ENCODE measurements at places on chromosomes 12 and 14.

GRCh38 chr12:11769723-11770514 is 120.4 kb downstream of the ETV6 start:
- DNase-seq = no peak

DNA sequence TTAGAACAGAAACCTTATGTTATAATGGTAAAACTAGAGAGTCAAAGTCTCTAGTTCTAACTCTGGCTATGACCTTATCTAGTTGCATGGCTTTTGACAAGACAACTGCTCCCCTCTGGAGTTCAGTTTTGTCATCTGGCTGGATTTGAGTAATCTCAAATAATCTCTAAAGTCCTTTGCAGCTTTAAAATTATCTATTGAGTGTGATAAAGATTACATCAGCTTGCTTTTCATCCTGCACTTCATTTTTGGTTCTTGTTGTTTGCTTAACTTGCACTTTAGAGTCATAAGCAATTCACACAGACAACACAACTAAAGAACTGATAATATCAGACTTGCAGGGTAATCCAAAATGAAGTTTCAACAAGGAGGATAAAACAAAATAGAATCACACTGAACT is 2.3 kb downstream of the AKAP5 start:
- DNase-seq = no peak

GRCh38 chr14:68594737-68595380 is 198.0 kb downstream of the ZFP36L1 start:
- DNase-seq = no peak

DNA sequence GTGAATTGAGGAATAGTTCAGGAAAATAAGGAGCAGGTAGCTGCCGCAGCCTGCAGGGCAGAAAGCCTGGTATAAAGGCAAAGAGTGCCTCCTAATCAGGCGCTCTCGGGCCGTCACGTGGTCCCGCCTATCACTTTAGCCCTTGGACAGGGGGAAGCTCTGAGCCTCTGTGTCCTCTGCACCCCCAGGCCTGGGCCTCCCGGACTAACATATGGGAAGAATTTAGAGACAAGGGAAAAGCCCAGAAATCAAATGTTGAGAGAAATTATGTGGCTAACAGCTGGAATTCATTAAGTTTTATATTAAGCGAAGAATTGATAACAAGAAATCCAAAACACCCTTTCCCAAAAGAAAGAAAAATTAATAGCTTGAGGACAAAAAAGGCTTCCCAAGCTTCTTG is 417.7 kb downstream of the ATP23 start:
- peak; percentile 67 for DNase-seq

DNA sequence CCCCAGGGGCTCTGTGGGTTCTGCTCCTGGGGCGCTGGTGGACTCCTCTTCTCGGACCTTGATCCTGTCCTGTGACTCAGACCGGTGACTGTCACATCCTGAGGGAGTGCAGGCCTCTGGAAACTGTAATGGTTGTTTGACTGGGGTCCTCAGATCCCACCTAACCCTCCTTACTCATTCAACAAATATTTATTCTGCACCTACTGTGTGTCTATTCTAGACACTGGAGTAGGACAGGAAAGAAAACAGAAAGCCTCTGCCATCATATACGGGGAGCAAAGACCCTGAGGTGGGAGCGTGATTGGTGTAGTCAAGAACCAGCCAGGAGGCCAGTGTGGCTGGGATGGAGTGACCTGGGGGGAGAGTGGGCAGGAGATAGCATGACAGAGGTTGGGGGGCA is 47.6 kb downstream of the ESRRB start:
- no peak for DNase-seq

DNA sequence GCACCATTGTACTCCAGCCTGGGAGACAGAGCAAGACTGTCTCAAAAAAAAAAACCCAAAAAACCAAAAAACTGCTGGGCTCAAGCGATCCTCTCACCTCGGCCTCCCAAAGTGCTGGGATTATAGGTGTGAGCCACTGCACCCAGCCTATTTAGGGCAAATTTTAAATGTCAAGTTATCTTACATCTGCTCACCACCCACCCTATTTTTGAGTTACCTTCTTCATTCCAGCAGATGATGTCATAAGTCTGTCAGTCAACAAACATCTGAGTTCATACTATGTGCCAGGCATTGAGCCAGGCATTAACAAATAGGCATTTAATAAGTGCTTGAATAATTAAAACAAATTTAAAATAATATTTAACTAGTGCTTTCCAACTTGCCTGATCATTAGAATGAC is 21.5 kb downstream of the BATF start:
- DNase-seq = no peak

DNA sequence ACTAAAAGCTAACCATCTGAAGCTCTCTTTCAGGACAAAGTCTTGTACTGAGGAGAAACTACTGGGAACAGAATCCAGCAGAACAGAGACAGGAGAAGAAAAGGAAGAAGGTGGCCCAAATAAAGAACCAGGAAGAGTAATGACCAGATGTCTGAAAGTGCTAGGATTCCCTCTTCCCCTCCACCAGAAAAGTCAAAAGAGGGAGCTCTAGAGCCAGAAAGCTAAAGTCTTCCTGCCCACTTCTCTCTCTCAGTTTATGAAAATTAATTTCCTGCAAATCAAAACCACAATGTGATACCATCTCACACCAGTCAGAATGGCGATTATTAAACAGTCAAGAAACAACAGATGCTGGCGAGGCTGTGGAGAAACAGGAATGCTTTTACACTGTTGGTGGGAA is 47.2 kb downstream of the SPPL3 start:
- DNase-seq = no peak

- no peak for DNase-seq
Measured at GRCh38 chr12:96850676-96851075, 56.4 kb upstream of the NEDD1 start.

DNA sequence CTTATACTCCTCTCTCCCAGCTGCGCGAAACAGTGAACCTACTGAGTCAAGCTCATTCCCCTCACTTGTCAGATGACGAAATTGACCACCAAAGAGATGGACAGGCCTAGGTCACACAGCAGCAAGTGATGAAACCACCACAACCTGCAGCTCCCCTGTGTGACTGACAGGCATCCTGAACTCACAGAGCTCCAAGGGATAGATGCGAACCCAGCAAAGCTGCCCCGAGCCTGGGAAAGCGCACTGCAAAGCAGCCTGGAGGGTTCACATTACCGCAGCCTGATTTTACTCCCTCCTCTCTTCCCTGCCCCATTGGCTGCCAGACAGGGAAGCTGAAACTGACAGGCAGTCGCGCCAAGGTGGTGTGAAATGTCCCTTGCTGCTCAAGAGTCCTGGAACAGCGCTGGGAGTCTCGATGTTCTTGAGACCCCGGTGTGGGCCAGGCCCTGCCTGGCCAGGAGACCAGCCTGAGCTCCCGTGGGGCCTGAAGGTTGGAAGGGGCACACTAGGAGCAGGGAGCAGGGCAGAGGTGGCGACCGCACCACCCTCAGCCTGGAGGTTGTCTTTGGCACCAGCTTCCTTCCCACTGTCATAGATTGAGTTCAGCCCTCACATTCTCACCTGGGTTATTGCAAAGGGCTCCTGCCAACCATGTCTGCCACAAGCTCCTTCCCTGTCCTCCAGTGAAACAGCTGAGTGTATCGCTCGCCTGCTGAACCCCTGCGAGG is 36.3 kb downstream of the SNRNP35 start:
- no peak for DNase-seq

GRCh38 chr14:34034447-34035176 is 83.7 kb upstream of the EGLN3 start:
- no peak for DNase-seq

- DNase-seq = no peak
Measured at GRCh38 chr12:124006846-124007713, 34.1 kb downstream of the ZNF664 start.

DNA sequence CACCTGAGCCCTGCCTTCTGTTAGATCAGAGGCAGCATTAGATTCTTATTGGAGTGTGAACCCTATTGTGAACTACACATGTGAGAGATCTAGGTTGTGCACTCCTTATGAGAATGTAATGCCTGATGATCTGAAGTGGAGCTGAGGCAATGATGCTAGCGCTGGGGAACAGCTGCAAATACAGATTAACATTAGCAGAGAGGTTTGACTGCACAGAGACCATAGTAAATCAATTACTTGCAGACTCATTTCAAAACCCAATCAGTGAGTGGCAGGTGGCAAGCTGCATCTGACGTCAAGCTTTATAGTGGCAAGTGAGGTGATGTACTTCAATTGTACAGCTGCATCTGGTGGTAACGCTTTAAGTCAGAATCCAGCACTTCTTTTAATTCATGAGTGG is 141.6 kb downstream of the GPHN start:
- no peak for DNase-seq

GRCh38 chr12:75444429-75445136 is 36.0 kb upstream of the GLIPR1 start:
- no peak for DNase-seq

DNA sequence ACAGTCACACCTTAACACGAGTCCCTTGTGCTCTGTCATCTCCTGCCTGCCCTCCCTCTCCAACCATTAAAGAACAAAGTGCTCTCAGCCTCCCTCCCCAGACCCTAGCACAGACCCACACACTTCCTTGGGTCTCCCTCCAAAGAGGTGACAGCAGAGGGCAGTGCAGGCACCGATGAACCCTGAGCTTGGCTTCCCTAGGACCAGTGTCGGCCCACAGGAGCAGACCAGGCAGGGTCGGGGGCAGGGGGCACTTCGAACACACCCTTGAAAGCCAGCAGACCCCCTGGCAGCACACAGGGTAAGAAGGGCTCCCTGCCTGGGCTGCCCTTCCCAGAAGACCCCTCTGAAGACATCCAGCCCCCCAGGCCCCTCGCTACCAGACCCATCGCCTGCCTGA is 7.0 kb downstream of the CDK2AP1 start:
- DNase-seq = no peak

DNA sequence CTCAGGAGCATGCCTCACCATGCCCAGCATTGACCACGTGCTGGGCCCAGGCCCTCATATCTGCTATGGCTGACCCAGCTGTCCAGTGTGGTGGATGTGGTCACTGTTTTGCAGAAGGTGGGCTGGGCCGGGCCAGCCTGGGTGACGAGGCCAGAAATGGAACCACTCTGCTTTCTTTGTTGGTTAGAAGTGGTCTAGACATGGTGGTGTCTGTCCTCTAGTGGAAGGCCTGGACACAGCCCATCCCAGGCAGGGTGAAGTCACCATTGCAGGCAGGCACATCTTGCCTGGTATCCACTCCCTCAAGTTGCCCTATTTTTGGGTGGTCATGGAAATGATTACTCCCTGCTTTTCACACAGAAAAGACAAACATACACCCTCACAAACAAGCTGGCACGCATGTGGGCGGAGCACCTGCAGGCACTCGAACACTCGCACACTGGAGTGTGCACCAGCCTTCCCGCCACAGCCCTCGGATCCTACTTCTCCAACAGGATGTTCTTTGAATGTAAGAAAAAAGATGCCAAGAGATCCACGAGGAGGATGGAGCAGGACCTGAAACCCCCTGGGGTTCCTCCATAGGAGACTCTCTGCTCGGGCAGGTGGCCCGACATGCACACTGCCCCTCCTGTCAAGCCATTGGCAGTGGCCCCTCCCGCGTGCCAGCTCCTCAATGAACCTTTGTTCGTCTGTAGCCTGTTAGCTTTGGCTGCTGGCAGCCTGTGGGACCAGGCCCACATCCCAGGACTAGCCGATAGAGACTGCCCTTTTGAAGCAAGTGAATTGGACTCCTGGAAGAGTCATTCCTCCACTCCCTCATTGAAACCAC is 38.4 kb downstream of the MLXIP start:
- no peak for DNase-seq

DNA sequence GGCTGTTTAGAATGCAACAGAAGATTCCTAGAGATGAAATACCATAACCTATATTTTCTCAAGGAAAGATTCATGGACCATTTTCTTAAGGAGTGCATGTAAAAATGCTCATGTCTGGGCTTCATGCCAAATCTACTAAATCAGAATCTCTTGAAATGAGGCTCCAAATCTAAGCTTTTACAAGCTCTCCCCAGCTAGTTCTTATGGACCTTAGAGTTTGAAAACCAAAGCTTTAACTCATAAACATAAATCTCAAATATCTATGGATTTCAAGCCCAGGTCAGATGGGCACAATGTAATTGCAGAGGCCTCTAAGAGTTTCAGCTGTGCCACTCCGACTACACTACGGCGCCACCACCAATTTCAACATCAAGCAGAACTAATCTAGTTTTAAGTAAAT is 117.3 kb upstream of the CAND1 start:
- DNase-seq = no peak

GRCh38 chr12:67928621-67929383 is 60.4 kb upstream of the IFNG-AS1 start:
- no peak for DNase-seq

GRCh38 chr12:2286461-2287131 is 233.8 kb downstream of the CACNA1C start:
- DNase-seq = no peak

GRCh38 chr14:100725587-100726387 is 905 bp upstream of the DLK1 start:
- no peak for DNase-seq

DNA sequence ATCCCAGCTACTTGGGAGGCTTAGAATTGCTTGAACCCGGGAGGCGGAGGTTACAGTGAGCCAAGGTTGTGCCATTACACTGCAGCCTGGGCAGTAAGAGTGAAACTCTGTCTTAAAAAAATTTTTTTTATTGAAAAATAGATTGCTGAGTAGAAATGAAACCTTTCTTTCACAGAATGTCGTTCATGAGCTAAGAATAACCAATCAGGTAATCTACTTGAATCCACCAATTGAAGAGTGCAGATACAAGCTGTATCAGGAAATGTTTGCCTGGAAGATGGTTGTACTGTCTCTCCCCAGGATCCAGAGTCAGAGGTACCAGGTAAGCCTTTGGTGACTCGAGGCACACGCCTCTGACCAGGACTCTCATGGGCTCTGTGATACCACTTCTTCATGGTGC is 27.0 kb downstream of the DYNC1H1 start:
- no peak for DNase-seq

GRCh38 chr12:3896801-3897351 is 23.7 kb upstream of the PARP11 start:
- no peak for DNase-seq

- no peak for DNase-seq
Measured at GRCh38 chr12:78870539-78870938, 6.0 kb downstream of the SYT1 start.

GRCh38 chr14:103488071-103488470 is 34.6 kb downstream of the CKB start:
- DNase-seq = no peak

- no peak for DNase-seq
Measured at GRCh38 chr14:103928011-103928890, at the start of gene TDRD9. Gene TDRD9, plus strand, starts transcription at chr14:103928456. Its CDS starts 54 bp downstream, at chr14:103928510.

DNA sequence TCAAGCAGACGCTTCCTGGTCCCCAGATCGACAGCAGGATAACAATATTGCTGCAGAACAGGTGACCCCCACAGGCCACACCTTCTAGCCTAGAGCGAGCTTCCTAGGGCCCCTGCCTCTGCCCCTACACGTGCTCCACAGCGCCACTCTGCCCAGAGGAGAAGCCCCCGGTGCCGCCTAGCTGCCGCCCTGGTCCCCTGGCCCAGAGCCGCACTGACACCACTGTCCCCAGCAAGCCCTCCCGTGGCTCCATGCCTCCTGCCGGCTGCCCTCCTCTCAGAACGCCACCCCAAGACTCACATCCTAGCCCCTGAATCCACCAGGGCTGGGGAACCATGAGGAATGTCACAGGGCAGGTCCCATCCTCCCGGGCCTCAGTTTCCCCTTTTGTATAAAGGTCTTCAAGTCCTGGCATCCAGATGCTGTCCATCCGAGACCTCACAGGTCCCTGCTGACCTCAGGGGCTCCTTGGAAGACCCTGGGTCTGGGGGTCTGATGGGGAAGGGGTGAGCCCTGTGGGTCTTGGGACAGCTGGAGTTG is 31.0 kb downstream of the JAG2 start:
- no peak for DNase-seq
